ENCODE measurements at places on chromosomes 3 and 15.

DNA sequence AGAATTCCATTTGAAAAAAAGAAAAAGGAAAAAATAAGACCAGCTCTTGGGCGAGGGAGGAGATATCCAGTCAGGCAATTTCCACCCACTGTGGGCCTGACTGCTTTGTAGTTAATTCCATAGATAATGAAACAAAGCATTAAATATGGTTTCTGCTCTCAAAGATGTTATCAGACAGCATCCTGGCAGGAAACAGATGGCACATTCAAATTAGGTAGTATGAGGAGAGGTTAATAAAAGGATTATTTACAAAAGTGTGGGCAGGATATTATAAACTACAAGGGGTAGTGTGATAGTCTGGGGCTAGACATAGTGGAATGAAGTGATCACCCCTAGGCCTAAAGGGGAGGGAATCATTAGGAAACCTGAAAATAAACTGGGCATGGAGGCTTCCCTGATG is 193.2 kb downstream of the CLSTN2 start:
- no peak for DNase-seq

GRCh38 chr15:25801586-25802284 is 61.4 kb downstream of the ATP10A start:
- no peak for DNase-seq

DNA sequence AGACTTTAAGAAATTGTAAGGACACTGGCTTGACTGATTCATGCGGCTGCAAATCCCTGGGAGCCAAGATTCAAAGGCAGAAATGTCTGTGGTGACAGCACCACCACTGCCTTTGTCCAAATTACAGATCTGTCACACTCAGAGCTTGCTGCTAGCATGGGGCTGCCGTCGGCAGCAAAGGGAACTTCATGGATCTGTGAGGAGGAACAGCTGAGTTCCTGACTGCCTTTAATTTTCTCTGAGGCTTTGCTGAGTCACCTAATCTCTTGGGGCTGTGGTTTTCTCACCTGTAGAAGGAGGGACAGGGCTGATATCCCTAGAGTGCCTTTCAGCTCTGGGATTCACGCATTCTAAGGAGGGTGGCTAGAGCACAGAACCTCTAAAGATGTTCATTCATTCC is 4.1 kb upstream of the PAK6 start:
- no peak for DNase-seq

DNA sequence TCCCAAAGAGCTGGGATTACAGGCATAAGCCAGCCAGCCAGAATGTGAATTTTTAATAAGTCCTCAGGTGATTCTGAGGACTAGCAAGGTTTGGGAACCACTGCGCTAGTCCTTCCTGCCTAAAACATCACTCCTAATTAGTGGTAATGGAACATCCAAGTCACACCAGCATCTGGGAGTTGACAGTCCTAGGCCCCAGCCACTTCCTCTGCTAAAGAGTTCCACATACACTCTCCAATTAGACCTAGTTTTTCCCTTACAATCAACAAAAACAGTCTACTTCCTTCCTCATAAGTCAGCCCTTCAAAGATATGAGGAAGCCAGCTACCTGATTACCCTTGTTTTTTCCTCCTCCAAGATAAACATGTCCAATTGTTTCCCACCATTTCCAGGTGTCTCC is 78.1 kb downstream of the OXNAD1 start:
- no peak for DNase-seq

GRCh38 chr15:80105193-80105592 is 45.7 kb downstream of the ZFAND6 start:
- no peak for DNase-seq
